ENCODE measurements at places on chromosomes 11 and 22. TPM values are rescaled to one million over a fixed set of nuclear protein-coding genes. Genes with fewer than 3 reads are reported as not detected.

The UBE4A gene
- 48.7 TPM for total RNA-seq

The GGTLC3 gene
- total RNA-seq = not detected

The HTR3A gene
- total RNA-seq = not detected

The TBCEL gene
- 29.2 TPM for total RNA-seq

- H3K27me3 ChIP-seq = no peaks in the 10 kb centered on the region
- peaks cover 9% of the 10 kb centered on the region for H3K4me1 ChIP-seq
- H3K4me3 ChIP-seq = no peak overlapping the region
Measured at GRCh38 chr11:44561275-44561805, 4.1 kb upstream of the CD82 start.

The LRP4 gene
- not detected for total RNA-seq

DNA sequence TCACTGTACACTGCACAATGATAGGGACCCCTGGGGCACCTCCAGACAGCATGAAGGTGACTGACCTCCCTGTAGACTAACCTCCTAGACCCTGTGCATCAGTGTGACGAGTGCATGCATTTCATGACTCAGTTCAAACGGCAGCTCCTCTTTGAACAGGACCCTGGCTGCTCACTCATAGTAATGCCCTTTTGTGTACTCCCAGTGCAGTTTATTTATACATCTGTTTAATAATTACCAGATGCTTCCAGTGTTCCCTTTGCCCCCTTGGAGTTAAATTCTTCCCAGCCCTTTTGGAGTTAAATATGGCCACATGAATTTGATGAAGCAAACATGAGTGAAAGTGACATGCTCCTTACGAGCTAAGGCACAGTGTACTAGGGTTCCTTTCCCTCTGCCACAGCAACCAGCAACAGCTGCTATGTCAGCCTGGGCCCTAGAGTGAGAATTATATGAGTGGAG lies 72.4 kb downstream of the PANX1 start:
- H3K27me3 ChIP-seq = peaks cover 3% of the 10 kb centered on the region
- H3K27ac ChIP-seq = no peak overlapping the region
- no peak overlapping the region for H3K4me3 ChIP-seq
- DNase-seq = no peak

GRCh38 chr11:1167751-1168231 lies 10.0 kb downstream of the MUC5AC start:
- DNase-seq = no peak
- H3K27me3 ChIP-seq = peaks cover 7% of the 10 kb centered on the region
- H3K36me3 ChIP-seq = no peaks in the 10 kb centered on the region
- H3K4me1 ChIP-seq = no peaks in the 10 kb centered on the region
- H3K27ac ChIP-seq = no peak overlapping the region
- no peak overlapping the region for H3K4me3 ChIP-seq

DNA sequence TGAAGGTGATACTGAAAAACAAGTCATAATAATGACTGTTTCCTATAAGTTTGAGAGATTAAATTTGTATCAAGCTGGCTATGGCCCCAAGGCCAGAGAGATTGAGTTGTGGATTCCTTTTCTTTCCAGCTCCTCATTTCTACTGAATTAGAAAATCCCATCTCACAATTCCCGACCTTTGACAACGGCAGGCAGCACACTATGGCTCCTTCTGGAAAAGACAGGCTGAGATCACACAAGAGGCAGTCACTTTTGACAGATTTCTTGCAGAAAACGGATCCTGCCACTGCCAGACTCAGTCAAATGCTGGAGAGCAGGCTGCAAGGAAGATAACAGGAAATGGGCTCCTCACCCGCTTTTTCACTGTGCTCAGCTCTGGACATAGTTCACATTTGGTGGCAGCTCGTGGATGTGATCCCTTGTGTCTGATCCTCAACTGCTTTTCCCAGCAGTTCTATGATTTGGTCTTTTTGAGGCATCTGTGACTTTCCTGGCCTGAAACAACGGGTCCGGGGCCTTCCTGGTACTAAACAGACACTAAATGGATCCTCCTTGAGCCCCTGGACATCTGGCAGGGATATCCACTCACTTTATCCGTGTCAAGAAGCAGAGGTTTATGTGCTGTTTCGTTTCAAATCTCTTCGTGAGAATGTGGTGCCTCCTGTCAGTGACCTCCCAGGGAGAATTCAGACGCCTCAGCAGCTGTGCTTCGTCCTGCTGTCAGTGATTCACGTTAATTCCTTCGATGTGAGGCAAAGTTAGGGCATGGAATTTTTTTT lies 26.1 kb upstream of the RTL6 start:
- no peak overlapping the region for H3K4me3 ChIP-seq
- no peaks in the 10 kb centered on the region for H3K4me1 ChIP-seq
- H3K27me3 ChIP-seq = peaks cover 9% of the 10 kb centered on the region
- no peaks in the 10 kb centered on the region for H3K36me3 ChIP-seq
- no peak overlapping the region for H3K27ac ChIP-seq

The CALCA gene
- not detected for total RNA-seq

The OR10G6 gene
- total RNA-seq = not detected

The OR51M1 gene
- not detected for total RNA-seq

DNA sequence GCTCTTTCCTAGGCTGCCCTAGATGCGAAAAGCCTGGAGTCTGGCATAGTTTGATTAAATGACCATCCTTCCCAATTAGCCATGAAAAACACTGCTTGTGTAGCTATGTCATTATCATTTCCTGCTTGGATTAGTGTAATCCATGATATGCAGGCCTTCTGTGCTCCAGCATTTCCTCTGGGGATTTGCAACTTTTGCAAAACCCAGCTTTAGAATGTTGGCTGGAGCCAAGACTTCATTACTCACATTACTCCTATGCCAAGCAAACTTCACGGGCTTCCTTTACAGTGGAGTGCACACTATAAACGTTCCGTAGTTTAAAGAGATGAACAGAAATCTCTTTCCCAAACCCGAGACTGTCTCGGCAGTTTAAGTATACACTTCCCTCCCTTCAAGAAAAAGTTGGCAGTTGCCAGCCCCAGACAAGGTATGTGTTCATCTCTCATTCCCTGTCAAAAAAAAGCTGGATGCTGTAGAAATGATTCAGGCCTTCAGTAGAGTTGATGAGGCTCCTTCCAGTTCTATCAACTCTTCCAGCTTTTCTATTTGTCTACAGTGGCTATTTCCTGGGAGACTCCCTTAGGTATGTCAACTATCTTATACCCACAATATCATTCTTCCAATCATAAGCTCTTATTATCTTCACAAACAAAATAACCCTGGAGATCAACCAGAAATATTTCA lies 180.0 kb downstream of the MAML2 start:
- no peak overlapping the region for H3K4me3 ChIP-seq
- H3K27me3 ChIP-seq = no peaks in the 10 kb centered on the region
- H3K4me1 ChIP-seq = peaks cover 76% of the 10 kb centered on the region
- DNase-seq = no peak
- H3K36me3 ChIP-seq = no peaks in the 10 kb centered on the region

DNA sequence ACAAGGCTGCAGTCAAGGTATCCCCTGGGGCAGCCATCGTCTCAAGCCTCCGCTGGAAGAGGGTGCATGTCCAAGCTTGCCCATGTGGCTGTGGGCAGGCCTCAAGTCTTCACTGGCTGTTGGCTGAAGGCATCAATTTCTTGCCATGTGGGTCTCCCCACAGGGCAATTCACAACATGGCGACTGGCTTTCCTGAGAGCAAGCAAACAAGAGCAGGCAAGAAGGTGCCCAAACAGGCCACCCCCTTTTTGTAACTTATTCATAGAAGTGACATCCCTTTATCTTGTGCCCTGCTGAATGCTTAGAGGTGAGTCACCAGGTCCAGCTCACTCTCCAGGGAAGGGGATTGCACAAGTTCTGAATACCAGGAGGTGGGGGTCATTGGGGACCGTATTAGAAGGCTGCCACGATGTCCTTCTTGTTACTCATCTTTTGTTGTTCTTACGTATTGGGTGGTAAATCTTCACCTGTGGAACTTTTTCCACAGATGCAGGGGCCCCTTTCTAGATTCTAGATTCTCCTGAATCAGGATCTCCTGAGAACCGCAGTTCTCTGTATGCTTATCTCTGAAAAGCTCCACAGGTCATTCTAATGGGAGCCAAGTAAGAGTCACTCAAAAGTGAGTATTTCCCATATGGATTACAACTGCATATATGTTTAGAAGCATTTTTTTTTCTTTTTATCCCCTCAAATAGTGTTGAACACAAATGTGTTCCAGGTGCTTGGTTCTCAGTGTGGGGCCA lies 44.2 kb upstream of the MICAL2 start:
- no peak for DNase-seq
- H3K4me3 ChIP-seq = no peak overlapping the region
- H3K4me1 ChIP-seq = peaks cover 3% of the 10 kb centered on the region
- H3K27ac ChIP-seq = no peak overlapping the region

Data from naive thymus-derived CD8-positive, alpha-beta T cell (primary cell).